ENCODE measurements at places on chromosomes 13 and 19.

DNA sequence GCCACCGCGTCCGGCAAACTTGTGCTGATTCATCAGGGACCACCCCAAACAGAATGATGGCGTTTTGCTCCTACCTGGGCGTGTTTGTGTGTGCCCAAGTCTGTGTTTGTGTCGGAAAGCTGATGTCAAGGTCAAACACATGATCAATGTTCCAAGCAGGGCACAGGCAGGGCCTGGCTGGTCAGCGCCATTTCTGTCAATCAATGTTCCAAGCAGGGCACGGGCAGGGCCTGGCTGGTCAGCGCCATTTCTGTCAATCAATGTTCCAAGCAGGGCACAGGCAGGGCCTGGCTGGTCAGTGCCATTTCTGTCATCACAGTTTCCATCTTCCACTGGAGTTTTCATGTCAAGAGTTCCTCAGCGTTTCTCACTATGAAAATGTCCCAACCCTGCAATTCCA lies 14.9 kb upstream of the GRTP1 start:
- no peak for DNase-seq

- DNase-seq, result no peak
Observed at GRCh38 chr13:42751693-42752092, 29.7 kb upstream of the FAM216B start.

DNA sequence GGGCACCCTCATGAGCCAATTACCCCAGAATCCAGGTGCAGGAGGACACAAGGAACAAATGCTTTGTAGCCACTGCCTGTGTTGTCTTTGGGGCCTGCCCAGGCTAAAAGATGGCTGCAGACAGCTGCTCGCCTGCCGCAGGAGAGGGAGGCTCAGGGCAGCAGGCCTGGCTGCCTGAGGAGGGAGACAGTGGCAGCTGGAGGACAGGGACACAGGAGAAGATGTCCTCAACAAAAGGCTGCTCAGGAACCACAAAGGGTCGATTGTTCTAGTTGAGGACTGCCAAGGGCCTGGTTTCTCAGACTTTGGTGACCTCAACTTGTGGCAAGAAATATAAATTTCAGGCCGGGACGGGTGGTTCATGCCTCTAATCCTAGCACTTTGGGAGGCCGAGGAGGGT lies 7.6 kb downstream of the SIRT2 start:
- no peak for DNase-seq

DNA sequence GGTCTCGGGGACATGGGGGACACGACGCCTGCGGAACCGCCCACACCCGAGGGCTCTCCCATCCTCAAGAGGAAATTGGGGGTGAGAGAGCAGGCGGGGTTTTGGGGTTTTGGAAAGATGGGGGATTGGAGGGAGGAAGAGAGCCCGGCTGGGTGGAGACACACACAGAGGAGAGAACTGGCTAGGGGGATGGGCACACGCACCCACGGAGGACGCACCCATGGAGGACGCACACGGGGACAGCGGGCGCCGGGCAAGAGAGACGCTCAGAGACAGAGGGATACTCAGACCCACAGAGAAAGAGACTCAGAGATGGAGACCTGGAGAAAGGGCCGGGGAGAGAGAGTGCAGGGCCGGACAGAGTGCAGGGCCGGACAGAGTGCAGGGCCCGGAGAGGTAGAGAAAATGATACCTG lies 52.1 kb downstream of the MAP4K1 start:
- no peak for DNase-seq

DNA sequence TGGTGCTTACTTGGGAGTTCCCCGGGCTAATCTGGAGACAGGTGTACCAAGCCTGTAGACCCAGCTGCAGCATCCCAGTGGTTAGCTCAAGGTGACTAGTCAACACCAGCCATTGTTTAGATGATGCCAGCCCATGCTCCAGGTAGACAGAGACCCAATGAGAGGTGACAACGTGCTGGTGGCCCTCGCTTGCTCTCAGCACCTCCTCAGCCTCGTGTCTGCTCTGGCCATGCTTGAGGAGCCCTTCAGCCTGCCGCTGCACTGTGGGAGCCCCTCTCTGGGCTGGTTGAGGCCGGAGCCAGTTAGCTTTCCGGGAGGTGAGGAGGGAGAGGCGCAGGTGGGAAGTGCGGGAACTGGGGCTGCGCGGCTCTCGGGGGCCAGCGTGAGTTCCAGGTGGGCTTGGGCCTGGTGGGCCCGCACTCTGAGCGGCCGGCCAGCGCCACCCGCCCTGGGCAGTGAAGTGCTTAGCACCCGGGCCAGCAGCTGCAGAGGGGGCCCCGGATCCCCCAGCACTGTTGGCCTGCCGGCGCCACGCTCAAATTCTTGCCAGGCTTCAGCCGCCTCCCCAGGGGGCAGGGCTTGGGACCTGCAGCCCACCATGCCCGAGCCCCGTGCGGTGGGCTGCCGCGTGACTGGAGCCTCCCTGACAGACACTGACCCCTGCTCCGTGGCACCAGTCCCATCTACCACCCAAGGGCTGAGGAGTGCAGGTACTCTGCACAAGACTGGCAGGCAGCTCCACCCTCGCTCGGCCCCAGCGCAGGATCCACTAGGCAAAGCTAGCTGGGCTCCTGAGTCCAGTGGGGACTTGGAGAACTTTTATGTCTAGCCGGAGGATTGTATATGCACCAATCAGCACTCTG lies 85.9 kb upstream of the VSTM2B start:
- no peak for DNase-seq

- DNase-seq, result peak; percentile 43
Observed at GRCh38 chr13:38350114-38350617, 515 bp downstream of the UFM1 start.

GRCh38 chr13:47932950-47933923 lies 67.8 kb downstream of the SUCLA2 start:
- no peak for DNase-seq
